ENCODE measurements at places on chromosomes 5 and 9.

DNA sequence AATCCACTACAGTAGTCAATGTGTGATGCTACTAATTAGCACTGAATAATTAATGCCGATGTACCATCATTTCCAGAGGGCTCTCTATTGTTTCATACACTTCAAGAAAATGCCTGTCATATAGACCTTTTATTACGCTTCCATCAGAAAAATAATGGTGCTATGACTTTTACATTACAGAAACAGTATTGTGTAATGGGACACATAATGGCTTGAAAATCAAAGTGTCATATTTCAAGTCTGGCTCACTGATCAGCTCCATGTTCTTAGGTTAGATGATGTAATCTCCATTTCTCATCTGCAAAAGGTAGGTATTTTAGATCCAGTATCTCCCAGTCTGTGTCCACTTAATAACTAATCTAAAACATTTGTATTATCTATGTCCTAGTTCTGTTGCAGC, 990.6 kb upstream of the TYRP1 start:
- DNase-seq, result no peak

DNA sequence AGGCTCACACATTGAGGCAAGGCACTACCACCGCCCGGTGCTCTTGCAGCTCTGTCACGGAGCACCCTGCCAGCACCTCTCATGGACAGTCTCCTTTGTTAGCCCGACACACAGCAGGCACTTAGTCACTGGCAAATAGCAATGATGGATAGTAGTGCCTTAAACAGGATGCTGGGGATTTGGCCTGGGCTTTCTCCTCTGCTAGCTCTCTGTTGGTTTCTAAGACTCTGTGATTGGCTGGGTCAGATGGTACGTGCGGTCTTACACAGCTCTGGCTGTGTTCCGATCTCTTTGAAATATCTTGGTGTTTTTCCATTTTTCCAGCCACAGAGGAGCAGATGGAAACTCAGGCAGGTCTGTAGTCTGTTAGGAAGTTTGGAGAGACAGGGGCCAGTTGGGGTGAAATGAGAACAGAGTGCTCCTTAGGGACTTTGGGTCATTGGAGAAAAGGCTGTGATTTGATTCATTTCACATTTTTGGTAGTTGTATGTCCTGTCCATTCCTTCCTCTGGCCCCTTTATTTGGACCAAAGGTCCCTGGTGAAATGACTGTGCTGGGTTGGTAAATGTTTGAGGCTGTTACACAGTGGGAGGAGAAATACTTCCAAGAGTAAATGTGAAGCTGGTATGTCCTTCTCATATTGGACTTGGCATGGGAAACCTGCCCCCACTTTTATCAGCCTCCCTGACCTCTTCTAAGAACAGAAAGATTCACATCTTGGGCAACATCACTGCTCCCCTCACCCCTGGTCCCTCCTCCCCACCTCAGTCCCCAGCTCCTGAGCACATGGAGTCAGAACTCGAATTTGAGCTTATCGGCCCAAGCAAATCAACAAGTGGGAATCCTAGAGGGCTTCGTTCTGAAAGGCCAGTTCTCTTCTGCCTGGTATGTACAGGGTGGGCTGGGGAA, 3.4 kb downstream of the SMIM3 start:
- no peak for DNase-seq

- no peak for DNase-seq
Measured at GRCh38 chr9:89621676-89622075, 16.9 kb downstream of the GADD45G start.

DNA sequence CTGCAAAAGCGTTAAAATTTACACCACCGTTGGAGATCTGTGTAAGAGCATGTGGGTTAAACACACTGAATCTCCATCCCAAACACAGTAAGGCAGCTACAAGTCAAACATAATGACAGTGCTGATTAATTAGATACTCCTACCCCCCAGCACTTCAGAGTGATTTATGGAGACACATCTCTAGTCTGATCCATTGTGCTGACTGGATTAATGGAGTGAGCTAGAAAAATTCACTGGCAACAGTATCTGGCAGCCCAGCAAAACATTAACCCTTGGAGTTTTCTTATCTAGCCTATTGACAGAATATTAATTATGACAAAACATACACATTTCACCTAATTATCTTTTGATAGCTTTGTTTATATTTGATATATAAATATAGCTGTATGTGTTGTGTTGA, 188.6 kb upstream of the ISL1 start:
- DNase-seq, result no peak

DNA sequence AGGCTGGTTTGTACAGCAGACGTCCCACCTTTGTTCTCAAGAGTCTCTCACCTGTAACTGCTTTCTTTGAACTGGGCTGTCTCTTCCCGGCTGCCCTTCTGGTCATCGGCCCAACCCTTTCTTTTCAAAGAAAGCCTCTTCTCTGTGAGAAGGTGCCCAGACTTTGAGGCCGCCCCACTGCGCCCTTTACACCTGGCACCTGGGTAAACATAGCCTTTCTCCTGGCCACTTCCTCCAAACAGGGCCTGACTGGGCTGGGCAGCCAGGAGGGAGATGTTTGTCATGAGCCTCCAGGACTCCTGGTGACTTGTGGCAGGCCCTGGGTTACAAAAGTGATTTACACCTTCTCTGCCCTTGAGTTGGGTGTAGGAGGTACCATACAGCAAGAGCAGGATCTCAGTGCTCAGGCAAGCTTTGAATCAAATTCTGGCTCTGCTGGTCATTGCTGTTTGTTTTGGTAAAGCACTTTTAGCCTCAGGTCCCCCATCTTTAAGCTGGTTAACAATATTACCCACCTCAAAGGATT, 127.2 kb upstream of the CXCL14 start:
- DNase-seq, result no peak

DNA sequence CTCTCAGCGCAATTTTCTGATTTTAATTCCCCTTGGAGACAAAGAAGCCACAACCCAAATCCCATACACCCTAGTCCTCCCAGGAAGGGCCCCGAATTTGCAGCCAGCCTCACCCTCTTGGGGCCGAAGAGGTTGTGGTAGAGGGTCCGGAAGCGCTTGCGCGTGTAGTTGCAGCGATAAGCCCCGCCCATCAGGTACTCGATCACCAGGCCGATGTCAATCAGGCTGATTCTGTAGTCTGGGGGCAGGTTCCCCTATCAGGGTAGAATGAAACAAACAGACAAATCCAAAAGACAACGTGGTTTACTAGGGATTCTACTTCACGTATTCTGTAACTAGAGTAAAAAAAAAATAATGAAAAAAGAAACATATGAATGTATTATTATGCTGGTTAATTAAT, 210.6 kb upstream of the KLF9 start:
- no peak for DNase-seq

DNA sequence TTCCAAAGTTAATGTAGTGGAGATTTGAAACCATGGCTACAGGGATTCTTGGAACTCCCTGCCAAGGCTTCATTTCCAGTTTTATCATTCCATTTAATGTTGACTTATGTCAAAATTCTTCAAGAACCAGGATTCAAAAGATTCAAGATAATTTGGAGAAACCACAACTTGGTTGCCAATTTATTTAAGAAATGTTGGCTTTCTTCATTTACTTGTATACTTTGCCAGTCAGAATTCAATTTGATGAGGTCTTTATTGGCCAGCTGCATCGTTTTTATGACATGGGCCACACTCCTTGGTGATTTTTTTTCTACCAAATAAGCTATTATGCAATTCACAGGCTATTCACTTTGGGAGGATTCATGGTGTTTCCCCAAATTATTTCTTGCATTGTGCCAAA, 53.1 kb upstream of the RASEF start:
- no peak for DNase-seq

- DNase-seq, result no peak
Measured at GRCh38 chr9:73565833-73566465, 414.3 kb downstream of the ANXA1 start.

DNA sequence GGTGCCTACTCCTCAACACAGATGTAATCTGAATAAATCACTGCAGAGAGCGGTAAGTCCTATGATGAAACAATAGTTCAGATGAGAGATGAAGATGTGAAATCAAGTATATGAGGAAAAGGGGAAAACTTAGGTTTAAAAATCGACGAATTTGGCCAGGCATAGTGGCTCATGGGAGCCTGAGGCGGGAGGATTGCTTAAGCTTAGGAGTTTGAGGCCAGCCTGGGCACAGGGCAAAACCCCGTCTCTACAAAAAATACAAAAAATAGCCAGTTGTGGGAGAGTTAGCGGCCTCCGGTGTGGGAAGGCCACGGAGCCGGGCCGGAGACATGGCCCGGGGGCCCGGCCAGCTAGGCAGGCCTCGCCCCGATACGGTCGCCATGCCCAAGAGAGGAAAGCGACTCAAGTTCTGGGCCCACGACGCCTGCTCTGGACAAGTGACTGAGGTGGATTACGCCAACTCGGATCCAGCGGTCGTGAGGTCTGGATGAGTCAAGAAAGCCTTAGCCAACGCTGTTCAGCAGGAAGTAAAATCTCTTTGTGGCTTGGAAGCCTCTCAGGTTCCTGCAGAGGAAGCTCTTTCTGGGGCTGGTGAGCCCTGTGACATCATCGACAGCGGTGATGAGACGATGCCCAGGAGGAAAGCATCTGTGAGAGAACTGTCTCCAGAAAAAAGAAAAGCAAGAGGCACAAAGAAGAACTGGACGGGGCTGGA, 62.8 kb upstream of the SUB1 start:
- peak; percentile 30 for DNase-seq
